Activated naive CD8-positive, alpha-beta T cell treated with anti-CD3 and anti-CD28 coated beads for 36 hours (primary cell): ENCODE measurements at places on chromosomes 3 and 15.

- no peak for DNase-seq
Observed at GRCh38 chr3:48248095-48248850, 7.4 kb downstream of the ZNF589 start.

- DNase-seq = no peak
Observed at GRCh38 chr3:192835818-192836815, 81.5 kb downstream of the MB21D2 start.

- DNase-seq = peak; percentile 16
Observed at GRCh38 chr15:94306700-94307650, 75.6 kb downstream of the MCTP2 start.

GRCh38 chr3:131901686-131902085, 133.1 kb downstream of the CPNE4 start:
- no peak for DNase-seq

GRCh38 chr3:113533534-113533892, 1.2 kb downstream of the SIDT1 start:
- peak; percentile 29 for DNase-seq

DNA sequence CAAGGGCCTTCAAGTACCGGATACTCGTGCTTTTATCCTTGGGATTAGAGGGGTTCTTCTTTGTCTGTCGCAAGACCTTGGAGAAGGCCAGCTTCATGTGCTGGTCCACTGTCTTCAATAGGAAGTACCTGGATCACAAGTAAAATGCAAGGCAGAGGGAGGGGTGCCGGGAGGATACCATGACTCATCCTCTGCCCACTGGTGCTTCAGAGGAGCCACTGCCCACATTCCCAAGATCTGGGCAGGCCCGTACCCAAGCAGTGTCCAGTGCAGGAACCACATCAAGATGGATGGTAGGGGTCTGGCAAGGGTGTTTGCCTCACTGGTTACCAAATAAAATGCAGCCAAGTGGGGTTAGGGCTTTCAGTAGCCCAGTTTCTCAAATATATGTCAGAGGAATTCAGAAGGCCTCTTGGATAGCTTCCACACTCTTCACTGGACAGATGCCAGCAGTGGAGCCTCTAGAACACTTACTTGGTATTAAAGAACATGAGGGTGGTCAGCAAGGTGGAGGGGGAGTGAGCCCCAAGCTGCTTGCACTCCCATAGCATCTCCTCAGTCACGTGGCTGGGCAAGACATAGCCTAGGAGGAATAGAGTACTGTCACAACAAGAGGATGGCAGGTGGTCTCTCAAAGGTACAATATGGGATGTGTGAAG, 3.6 kb upstream of the IMPDH2 start:
- DNase-seq = no peak

- no peak for DNase-seq
Observed at GRCh38 chr15:67103869-67104268, 38.5 kb downstream of the SMAD3 start.

DNA sequence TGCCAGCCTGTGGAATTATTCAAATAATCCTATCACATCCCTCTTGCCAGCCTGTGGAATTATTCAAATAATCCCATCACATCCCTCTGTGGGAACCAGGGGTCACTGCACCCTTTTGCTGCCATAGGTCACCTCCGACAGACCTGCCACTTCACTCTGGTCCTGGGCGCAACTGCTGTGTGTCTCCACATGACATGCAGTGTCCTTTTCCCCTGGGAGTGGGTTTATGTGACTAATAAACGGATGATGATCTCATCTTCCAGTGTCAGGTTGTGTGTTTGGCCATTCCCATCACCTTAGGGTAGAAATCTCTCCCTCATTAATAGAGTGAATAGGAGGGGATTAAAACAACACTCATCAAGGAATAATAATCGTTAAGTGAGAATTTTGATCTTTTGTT, 603.6 kb upstream of the NR2F2 start:
- DNase-seq = no peak
